ENCODE measurements at places on chromosomes 16 and 17.

- no peak for DNase-seq
These were observed 146.1 kb downstream of the SEC14L1 start for GRCh38 chr17:77286641-77287431.

- DNase-seq, result no peak
These were observed 7.6 kb upstream of the FZD2 start for GRCh38 chr17:44549686-44550085.

- DNase-seq, result no peak
These were observed 25.0 kb upstream of the EFCAB13 start for GRCh38 chr17:47298712-47299111.

DNA sequence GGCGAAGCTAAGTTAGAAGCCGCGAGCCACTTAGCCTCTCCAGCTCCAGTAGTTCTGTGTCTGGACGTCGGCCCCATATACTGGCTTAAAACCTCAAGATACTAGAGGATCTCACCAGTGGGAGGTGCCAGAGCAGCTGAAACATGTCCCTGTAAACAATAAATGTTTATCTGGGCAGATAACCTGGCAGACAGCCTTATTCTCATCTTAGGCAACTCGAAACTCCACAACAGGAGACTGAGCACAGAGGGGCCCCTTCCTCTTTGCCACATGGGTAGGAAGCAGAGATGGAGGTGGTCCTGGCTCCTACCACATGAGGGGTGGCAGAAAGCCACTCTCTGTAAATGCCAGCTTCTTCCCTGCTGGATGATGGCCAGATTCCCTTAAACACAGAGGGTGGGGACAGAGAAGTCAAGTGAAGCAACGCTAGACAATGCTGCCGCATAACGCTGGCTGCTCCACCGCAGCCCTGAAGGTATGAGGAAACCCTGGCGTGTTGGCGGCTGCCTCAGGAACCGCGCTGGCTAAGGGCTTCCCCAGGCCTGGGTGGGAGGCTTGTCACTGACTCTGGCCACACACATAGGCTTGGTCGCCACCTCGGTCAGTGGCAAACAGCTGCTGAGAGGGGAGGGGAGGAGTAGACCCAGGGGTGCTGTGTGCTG lies 67.9 kb downstream of the HIC1 start:
- DNase-seq, result no peak

DNA sequence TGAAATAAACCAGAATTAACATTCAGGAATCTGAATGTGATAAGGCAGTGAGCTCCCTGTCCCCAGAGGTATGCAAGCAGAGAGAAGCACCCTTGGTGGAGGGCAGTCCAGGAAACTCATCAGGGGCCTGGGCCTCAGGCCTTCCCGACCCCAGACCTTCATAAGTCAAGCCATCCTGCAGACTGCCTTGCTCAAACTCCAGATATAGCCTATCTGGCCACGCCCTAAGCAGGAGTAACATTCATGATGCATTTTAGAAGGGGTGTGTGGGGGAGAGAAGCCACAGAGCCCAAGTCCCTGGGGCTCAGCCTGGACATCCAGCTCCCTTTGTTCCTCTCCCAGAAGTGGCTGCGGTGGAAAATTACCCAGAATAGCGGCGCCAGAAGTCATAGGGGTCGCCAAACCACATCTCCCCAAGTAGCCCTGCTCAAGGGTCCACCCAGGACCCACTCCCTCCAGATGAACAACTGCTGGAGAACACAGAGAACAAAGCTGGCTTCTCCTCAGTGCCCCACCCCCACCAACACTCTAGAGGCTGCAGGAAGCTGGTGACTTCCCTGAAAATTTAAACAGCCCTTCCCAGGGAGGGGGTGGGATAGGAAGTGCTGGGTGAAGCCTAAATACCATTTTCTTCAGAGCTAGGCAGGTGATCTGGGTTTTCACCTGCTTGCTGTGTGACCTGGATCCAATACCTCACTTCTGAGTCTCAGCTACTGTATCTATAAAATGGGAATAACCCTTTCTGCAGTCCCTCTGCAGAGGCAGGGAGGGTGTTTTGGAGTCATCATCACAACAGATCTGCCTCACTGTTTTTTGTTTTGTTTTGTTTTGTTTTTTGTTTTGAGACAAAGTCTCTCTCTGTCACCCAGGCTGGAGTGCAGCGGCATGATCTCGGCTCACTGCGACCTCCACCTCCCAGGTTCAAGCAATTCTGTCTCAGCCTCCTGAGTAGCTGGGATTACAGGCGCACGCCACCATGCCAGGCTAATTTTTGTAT lies 1.5 kb upstream of the SREBF1 start:
- DNase-seq, result no peak

DNA sequence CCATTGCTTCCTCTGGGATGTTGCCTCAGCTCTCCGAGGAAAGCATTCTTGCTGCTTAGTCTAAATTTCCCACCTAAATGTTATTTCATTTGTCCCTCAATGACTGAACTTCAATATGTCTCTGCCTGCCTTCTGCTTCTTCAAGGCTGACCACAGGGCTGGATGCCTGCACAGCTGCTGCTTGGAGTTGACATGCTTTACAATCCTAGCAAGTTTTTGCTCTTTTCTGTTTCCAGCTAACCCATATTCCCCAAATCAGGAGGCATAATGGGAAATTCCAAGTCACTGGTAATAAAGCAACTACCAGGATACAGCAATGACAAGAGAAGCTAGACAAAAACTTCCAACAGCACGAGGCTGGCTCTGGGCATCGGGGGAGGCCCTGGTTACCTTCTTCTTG lies 48.9 kb downstream of the GTF3C1 start:
- no peak for DNase-seq

GRCh38 chr17:17900615-17901520 lies 64.1 kb upstream of the SREBF1 start:
- no peak for DNase-seq

DNA sequence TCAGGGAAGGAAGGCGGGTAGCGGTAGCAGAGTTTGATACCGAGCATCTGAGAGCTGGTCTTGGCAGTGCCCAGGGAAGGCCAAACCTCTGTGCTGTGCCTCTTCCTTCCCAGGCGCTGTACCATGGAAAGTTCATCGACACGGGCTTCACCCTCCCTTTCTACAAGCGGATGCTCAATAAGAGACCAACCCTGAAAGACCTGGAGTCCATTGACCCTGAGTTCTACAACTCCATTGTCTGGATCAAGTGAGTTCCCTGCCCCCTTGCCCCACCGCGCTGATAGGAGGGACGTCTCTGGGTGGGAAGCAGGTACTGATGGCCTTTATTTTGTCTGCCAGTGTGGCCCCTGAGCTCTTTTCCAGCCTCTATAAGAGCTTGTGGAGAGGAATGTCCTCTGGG lies 15.4 kb upstream of the CLEC18A start:
- DNase-seq, result no peak

GRCh38 chr16:70708366-70709246 lies 22.8 kb upstream of the MTSS2 start:
- no peak for DNase-seq
